ENCODE measurements at places on chromosomes 4 and X.

DNA sequence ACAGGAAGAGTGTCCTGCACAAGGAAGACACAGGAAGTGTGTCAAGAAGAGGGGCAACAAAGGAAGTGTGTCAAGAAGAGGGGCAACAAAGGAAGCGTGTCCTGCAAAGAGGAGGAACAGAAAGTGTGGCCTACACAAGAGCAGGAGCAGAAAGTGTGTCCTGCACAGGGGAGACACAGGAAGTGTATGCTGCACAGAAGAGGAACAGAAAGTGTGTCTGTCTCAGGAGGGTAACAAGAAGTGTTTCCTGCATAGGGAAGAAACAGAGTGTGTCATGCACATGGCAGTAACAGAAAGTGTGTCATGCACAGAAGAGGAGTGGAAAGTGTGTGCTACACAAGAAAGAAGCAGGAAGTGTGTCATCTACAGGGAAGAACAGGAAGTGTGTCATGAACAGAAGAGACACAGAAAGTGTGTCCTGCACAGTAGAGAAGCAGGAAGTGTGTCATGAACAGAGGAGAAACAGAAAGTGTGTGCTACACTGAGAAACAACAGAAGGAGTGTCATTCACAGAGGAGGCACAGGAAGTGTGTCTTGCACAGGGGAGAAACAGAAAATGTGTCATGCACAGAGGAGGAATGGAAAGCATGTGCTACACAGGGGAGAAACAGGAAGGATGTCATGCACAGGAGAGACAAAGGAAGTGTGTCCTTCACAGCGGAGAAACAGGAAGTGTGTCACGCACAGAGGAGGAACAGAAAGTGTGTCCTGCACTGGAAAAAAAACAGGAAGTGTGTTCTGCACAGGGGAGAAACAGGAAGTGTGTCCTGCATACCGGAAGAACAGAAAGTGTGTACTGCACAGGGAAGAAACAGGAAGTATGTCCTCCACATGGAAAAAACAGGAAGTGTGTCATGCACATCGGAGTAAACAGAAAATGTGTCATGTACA is 526.4 kb upstream of the PRKX start:
- no peak for DNase-seq

DNA sequence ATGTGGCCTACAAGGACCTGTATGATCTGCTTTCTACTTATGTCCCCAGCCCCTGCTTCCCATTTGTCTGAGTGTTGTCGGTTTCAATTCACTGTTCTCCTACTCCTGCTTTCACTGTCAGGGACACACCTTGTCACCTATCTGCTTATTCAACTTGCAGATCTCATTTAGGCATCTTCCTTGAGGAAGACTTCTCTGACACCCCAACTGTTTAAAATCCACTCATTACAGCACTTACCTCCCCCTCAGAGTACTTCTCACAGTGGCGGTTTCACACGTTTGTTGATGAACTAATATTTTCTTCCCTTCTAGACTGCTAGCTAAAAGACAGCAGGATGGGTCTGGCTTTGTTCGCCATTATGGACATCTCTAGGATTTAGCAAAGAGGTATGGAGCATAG is 279.9 kb upstream of the TET2 start:
- DNase-seq: no peak

GRCh38 chr4:118968813-118969212 is 80.2 kb downstream of the SYNPO2 start:
- DNase-seq: no peak

DNA sequence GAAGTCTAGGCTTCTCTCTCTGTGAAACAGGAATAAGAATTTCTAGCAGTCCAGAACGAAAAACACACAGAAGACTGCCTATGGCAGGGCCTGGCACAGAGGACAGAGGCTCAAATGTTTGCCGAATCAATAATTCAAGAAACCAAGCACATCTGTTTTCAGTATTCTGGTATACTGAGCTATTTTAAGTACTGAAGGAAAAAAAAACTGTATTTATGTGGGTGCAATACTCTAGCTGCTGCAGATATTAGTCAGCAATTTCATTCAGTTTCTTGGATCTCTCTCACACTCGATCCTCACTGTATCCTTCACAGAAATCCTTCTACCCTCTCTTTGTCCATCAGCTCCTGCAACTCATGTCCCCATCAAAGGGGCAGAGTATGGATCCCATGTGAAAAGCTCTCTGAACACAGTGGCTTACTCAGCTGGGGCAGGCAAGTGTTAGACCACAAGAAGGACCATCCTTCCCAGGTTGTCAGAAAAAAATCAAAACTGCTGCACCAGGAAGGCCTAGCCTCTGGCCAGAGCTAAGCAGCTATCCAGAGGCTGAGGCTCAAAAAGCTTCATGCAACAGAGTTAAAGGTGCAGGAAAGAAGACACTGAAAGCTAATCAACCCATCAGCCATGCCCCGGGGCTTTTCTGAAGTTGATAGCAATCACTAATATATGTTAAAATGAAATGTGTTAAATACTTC is 9.1 kb upstream of the USO1 start:
- DNase-seq: peak; percentile 69

- no peak for DNase-seq
These were observed 47.2 kb downstream of the SEL1L3 start for GRCh38 chr4:25815586-25815985.

GRCh38 chr4:26094911-26095310 is 180.9 kb downstream of the SMIM20 start:
- DNase-seq: peak; percentile 36

GRCh38 chrX:45807572-45808425 is 607.1 kb upstream of the DIPK2B start:
- no peak for DNase-seq

DNA sequence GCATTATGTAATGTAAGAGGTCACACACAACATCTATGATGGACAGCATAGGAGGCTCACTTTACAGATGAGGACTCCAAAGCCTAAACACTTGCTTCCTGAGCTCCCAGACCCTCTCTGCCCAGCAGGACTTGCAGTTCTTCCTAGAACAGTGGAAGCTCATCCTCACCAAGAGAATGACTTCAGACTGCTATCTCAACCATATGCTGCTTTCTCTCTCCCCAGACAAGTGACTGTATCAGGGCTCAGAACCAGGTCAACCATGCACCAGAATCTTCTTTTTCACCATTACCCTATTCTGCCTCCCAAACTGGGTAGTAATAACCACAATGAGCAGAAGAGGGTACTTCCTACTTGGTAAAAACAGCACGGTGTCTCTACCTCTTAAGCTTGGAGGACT is 12.2 kb downstream of the RNF150 start:
- DNase-seq: no peak

- DNase-seq: peak; percentile 70
These were observed 155.8 kb downstream of the PPP3CA start for GRCh38 chr4:101191302-101192098.

GRCh38 chr4:24559889-24560288 is 24.5 kb downstream of the DHX15 start:
- DNase-seq: peak; percentile 77

DNA sequence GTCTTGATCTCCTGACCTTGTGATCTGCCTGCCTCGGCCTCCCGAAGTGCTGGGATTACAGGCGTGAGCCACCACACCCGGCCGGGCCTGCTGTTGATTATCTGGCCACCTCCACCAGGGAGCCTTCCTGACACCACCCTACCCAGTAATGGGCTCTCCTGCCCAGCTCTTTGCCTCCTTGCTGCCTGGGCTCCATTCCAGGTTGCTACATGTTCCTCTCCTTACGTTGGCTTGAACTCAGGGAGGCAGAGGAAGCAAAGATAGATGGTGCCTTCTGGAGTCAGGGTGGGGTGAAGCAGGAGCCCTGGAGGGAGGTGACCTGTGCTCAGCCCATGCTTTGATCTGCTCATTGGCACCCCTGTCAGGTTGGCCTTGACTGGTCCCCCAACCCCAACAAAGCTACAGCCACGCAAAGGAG is 26.3 kb downstream of the FLNA start:
- no peak for DNase-seq

- no peak for DNase-seq
These were observed 80.9 kb upstream of the MTM1 start for GRCh38 chrX:150487369-150488094.

DNA sequence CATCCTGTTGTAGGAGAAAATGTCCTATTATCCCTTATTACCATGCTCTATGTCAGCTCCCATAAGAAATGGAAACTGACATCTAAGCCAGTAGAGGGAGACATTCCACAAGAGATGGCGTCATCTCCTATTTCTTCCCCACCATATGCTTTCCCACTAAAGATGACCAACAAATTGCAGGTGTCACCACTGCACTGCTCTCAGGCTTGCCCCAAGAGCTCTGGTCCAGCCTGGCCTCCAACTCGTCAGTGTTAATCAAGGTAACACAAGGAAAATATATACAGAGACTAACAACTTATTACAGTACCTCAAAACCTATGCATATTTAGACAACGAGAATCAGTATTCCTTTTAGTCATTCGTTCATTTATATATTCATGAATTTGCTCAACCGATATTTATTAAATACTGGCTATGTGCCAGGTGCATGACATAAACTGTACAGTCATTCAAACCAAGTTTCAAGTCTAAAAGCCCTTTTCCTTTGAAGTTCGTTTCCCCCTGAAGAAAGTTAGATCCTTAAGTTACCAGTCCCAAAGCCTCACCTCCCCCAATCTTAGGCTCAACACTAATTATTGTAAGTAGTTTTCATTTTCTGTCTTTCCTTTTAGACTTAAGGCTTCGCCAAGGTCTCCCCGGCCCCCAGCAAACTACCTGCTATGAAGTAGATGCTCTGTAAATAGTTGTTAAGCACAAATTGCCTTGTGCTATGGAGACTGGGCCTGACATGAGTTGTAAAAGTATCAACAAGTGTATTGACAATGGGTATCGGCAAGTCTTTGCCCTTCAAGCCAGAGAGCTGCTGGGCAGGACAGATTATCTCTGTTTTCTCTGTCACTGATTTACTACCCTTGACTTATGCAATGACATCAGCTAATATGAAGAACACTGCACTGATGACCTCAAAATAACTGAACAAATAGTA is 3.1 kb upstream of the FGB start:
- peak; percentile 42 for DNase-seq

DNA sequence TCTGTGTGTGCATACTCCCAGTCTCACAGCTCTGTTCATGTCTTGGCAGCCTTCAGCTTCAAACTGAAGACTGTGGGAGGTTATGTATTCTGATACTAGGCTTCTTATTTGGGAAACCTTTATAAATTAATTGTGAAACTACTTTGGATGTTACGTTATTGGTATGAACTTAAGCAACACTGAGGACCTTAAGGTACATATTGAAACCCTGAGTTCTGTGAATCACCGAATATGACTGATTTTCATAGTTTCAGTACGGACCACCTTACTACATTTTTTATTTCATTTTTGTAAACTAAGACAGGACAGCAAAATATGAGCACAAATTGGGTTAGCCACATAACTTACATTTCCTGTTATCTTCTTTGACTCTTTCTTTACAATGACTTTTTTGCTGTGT is 498.4 kb downstream of the PDGFC start:
- no peak for DNase-seq

DNA sequence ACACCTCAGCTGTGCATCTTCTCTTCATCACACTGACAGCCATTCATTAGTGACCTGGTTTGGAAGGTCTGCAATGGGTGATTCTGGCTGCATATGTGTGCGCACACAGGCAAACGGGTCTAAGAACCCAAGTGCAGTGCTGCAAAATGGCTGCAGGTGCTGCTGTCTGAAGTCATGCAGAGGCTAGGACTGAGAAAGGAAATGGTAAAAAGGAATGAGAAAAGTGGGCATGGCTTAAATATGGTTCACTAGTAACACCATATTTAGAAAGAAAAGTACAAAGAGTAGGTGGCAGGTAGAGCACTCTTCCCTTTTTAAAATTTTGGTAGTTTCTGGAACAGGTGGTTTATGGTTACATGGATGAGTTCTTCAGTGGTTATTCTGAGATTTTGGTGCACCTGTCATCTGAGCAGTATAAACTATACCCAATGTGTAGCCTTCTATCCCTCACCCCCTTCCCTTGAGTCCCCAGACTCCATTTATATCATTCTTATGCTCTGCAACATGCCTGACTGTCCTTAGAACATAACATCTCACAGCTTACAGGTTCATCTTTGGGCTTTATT is 78.4 kb downstream of the CCNG2 start:
- DNase-seq: no peak

GRCh38 chr4:66014146-66014765 is 344.0 kb upstream of the EPHA5 start:
- no peak for DNase-seq

DNA sequence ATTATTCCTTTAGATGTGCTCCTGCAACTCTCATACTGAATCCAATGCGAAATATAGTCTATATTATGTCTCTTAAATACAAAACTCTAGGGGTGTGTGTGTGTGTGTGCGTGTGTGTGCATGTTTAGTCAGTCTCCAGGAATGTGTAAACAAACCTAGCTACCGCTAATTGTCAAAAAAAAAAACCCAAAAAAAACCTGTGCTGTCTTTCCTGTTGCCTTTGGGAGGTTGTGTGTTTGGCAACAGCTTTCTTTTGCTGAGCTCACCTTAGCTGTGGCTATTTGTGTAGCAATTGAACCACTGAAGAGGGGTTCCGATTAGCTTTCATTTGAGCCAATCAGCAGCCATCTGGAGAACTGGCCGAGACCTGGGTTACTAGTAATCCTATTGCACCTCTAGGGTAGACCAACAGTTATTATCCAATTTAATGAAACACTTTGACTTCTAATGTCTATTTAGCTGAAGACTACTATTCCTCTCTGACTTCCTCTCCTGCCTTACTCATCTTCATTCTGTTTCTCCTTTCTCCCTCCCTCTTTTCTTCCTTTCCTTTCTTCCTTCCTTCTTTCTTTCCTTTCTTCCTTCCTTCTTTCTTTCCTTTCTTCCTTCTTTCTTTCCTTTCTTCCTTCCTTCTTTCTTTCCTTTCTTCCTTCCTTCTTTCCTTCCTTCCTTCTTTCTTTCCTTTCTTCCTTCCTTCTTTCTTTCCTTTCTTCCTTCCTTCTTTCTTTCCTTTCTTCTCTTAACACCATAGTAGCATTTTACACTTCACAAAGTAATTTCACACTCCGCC is 471.1 kb downstream of the GBA3 start:
- peak; percentile 6 for DNase-seq

- DNase-seq: no peak
These were observed 99.2 kb downstream of the SHOX start for GRCh38 chrX:729583-730409.

DNA sequence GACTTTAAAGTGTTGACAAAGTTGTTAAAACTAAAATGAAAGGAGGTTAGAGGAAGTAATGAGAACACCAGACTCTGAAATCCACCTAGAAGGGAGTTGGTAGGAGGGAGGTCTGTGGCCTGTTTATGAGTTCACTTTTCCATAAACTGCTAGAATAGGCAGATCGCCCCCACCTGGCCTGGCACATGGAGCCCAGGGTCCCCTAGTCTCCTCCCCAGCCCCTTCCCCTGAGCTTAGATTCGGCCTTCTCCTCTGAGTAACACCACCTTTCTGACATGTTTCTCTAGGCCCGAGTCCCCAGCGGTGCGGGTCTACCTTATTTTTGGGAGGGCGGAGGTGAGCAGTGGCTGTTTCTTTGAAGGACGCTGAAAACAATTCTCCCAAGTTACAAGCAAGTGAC is 54.5 kb upstream of the FAT1 start:
- no peak for DNase-seq

GRCh38 chr4:8050555-8051206 is 107.9 kb downstream of the ABLIM2 start:
- peak; percentile 12 for DNase-seq

GRCh38 chr4:154018659-154019058 is 229.8 kb upstream of the SFRP2 start:
- DNase-seq: no peak

- no peak for DNase-seq
These were observed 4.2 kb upstream of the JCHAIN start for GRCh38 chr4:70670332-70671014.

- peak; percentile 60 for DNase-seq
These were observed 14.0 kb upstream of the PITX2 start for GRCh38 chr4:110636680-110637407.
